NCI-H187 (cell line): ENCODE measurements at places on chromosomes 5 and 9.

- DNase-seq, result no peak
Measured at GRCh38 chr5:171913987-171914273, 92.5 kb downstream of the FBXW11 start.

- DNase-seq, result no peak
Measured at GRCh38 chr9:137745541-137745991, 126.8 kb downstream of the EHMT1 start.

- no peak for DNase-seq
Measured at GRCh38 chr9:20506099-20506900, 116.0 kb downstream of the MLLT3 start.

GRCh38 chr9:128372188-128372641, 1.0 kb downstream of the URM1 start:
- DNase-seq, result no peak

- DNase-seq, result no peak
Measured at GRCh38 chr9:82115900-82116299, 127.3 kb downstream of the SPATA31D1 start.

GRCh38 chr5:458547-459353, 15.8 kb downstream of the EXOC3 start:
- no peak for DNase-seq

GRCh38 chr5:107979900-107980299, 309.2 kb upstream of the EFNA5 start:
- no peak for DNase-seq

DNA sequence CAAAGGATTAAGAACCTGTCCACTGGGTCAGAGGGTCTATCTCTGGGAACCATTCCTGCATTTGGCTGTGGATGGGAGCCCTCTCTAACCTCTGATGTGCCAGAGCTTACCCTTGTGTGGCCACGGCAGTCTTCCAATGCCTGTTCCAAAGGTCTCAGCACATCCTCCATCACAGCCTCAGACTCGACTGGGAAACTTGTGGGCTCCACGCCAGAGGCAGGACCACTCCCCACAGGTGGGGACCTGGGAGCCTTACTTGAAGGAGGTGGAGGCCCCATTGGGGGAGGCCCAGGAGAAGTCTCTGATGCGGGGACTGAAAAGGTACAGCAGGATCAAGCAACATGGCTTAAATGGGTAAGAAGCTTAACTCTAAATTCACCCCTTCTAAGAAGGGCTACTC, 4.4 kb downstream of the EIF4EBP3 start:
- DNase-seq, result no peak

DNA sequence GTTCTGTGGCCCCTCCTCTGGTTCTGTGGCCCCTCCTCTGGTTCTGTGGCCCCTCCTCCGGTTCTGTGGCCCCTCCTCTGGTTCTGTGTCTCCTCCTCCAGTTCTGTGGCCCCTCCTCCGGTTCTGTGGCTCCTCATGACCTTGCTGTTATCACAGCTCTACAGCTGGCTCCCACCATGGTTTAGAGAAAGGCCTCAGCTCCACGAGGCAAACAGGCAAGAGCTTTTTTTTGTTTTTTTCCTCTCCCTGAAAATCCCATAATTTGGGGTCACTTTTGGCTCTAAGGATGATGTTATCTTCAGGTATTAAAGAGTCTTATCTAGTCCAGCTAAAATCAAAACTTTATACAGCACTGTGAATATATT, 31.8 kb downstream of the C5orf15 start:
- no peak for DNase-seq

- DNase-seq, result no peak
Measured at GRCh38 chr5:159782197-159782994, 133.9 kb upstream of the ADRA1B start.

DNA sequence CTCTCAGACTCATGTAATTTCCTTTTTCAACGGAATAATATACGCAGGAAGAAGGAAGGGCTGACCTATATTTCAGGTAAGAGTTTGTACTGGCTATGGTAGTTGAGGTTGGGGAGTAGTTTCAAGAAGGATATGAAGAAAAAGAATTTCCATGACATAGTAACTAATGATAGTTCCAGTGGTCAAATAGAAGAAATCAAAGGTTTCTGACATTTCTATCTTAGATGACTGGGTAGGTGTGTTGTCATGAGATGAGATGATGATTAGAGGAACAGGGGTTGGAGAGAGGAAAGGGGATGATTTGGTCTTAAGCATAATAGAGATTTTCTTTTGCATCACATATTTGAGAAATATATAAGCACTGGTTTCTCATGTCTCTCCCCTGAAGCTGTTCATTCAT, 166.0 kb downstream of the SPATA31D1 start:
- no peak for DNase-seq

GRCh38 chr5:69528035-69528434, 32.0 kb upstream of the GTF2H2C start:
- DNase-seq, result no peak

GRCh38 chr5:134968055-134968454, 348 bp downstream of the CATSPER3 start:
- DNase-seq, result no peak

- DNase-seq, result no peak
Measured at GRCh38 chr9:136717399-136717798, 5.0 kb downstream of the DIPK1B start.

DNA sequence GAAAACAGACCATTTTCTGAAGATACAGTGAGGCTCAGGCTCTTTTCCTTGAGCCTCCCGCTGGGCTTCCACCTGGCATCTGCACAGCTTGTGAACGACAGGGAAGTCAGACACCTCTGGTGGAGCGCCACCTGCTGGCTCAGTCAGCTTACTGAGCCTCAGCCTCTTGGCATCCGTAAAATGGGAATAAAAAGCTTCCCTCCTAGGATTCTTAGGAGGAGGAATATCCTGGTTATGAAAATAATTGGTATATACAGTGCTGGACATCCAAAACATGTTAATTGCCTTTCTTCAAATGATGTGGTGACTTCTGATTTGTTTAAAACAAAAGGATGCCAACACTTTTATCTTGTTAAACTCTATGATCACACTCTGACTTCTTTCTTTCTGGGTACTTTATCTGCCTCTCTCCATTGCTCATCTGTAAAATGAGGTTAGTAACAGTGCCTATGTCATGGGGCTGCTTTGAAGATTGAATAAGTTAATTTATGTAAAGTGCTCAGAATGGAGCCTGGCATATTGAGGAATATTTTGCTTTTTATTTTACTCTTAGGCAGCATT, 67.5 kb downstream of the MAMDC2 start:
- peak; percentile 61 for DNase-seq

DNA sequence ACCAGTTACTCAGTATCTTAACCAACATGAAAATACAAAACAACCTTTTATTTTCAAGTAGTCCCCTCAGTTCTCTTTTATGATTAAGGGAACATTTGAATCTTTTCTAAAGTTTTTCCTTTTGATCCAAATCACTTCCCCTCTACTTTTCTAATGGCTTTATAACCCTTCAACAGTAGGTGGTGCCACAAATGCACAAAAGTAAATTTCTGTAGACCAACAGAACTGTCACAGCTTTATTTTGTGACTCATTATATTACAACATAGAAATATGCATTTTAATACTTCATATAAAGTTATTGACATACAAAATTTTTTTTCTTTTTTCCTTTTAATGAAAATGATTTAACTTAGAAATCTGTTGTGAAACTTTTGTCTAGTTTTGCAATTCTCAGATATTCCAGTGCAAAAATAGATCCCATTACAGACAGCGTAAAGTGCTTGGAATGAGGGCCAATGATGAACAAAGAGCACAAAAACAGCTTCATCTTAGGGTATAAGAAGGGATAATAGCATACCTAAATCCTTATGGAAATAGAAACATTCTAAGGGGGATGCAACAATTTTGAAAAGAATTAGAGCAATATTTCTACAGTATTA, 17.0 kb downstream of the NIPSNAP3B start:
- no peak for DNase-seq

DNA sequence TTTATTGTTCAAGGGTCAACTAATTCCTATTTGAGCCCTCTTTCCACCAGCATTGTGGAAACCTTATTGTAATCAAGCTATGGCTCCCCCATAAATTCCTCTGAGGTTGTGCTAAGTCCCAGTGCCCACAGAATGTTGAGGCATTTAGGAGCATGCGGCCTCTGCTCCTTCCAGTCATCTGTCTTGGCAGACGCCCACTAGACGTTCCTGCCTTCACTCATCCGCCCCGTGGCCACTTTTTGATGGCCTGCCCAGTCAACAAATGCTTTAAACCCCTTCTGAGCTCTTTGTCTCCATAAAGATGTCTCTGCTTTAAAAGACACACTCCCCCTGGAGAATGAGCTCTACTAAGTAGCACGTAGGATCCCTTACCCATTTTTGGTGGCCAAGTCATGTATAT, 104.7 kb downstream of the GAS1 start:
- no peak for DNase-seq

GRCh38 chr5:74201334-74202081, 439.0 kb downstream of the ENC1 start:
- peak; percentile 26 for DNase-seq

GRCh38 chr5:58116346-58116745, 343.5 kb downstream of the PLK2 start:
- no peak for DNase-seq

GRCh38 chr5:79464695-79465332, 49.1 kb downstream of the HOMER1 start:
- no peak for DNase-seq

DNA sequence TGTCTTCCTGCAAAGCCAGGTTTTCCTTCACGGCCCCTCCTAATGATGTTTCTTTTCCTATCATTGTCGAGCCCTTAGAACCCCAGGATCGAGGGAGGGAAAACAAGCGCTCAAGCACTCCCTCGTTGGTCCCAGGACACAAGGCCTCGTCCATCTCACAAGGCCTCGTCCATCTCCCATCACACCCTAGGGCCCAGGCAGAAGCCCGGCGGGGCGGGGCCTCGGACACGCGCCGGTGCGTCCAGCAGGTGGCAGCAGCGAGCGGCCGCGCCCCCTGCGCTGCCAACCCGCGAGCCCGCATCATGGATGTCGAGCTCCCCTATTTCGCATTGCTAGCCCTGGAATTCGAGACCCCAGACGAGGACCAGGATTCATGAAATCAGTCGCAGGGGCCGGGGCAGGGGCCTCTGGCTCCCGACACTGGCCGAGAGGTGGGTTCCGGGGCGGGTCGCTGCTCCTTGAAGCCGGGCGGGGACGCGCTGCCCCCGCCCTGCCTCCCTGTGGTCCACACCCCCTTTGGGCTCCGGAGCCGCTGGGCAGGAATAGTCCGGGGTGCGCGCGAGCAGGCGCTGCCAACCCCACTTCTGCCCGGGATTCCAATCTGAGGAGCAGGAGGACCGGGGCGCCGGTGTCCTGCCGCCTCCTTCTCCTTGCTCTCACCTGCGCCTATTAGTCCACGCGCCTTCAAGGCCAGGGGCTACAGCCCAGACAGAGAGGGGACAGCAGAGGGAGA, at the start of gene ABLIM3:
ABLIM3 (plus strand) TSS at position 270 of the 733 bp plus-strand sequence. CDS start 603 bp downstream, outside the sequence.
- DNase-seq, result peak; percentile 11

- no peak for DNase-seq
Measured at GRCh38 chr5:74885170-74885569, 19.0 kb upstream of the FAM169A start.

- no peak for DNase-seq
Measured at GRCh38 chr9:135212961-135213360, 125.5 kb downstream of the OLFM1 start.

DNA sequence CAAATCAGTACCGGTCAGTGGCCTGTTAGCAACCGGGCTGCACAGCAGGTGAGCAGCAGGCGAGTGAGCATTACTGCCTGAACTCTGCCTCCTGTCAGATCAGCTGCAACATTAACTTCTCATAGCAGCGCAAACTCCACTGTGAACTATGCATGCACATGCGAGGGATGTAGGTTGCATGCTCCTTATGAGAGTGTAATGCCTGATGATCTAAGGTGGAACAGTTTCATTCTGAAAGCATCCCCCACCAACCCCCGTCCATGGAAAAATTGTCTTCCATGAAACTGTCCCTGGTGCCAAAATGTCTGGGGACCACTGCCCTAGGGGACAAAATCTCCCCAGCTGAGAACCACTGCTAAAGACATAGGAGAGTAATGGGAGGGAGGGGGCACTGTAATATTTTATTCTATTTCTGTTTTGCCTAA, 51.1 kb downstream of the P4HA2 start:
- DNase-seq, result no peak

DNA sequence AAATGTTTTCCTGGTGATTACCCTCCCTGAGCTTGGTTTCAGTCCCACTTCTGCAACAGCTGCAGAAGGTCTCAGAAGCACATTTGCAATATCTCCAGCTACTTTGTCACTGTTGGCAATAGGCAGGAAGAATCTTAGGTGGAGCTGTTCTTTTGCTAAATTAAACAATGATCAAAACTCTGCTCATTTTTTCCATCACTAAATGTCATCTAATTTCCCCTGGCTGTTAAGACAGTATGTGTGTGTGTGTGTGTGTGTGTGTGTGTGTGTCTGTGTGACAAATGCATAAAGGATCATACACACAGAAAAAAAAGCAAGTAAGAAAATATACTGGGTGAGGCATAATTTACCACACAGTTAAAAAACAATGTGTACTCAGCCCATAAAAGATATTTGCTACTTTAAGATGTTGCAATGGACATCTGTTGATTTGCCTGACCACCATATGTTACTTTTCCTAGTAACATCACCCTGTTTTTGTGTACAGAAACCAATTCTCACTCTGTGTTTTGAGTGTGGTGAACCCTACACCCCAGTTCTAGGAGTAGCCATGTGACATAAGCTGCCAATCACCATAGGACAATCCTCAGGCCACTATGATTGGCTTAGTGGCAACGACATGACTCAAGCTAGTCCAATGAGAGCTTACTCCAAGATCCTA, 572.6 kb upstream of the CLINT1 start:
- DNase-seq, result no peak

DNA sequence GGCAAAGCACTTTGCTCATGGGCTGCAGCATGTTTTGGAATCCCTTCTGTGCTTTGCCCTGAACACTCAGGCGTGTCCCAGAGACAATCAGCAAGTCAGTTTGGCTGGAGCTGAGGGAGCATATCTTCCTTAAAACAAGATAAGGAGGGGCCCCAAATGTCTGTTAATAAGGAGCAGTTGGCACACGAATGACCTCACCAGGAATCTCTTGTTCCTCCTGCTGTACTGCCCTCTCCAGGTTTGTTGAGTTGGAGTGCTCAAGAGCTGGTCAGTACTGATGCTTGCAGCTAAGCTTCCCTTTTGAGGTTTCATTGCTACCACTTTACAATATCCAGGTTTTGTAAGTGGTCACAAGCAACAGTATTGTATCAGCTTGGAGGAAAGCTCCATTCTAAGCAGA, 101.3 kb upstream of the EGFLAM start:
- no peak for DNase-seq

- no peak for DNase-seq
Measured at GRCh38 chr5:33268374-33268773, 172.4 kb upstream of the TARS1 start.

- no peak for DNase-seq
Measured at GRCh38 chr5:1347571-1347970, 2.7 kb upstream of the CLPTM1L start.

GRCh38 chr5:14415024-14415697, 166.4 kb upstream of the OTULINL start:
- no peak for DNase-seq

DNA sequence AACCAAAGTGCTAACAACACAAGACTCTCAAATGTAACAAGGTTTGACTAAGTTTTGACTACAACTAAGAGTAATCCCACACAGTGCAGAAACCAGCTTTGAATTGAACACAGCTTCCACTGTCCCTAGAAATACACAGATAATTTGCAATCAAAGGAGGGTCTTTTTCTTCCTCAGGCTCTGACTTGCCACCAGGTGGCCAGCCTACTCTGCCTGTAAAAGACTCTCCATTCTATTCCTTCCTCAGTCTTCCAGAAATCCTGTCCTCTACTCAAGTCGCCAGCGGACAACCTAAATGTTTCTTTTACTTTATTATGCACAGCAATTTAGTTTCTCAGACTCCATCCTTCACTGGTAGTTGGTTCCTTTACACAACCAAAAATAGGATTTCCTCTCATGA, 32.2 kb upstream of the MCTP1 start:
- no peak for DNase-seq

- DNase-seq, result no peak
Measured at GRCh38 chr5:61501971-61502370, 169.9 kb downstream of the ZSWIM6 start.
